ENCODE measurements at places on chromosomes 16 and 17.

- DNase-seq, result peak; percentile 89
Measured at GRCh38 chr17:82283208-82283749, 9.8 kb upstream of the CSNK1D start.

DNA sequence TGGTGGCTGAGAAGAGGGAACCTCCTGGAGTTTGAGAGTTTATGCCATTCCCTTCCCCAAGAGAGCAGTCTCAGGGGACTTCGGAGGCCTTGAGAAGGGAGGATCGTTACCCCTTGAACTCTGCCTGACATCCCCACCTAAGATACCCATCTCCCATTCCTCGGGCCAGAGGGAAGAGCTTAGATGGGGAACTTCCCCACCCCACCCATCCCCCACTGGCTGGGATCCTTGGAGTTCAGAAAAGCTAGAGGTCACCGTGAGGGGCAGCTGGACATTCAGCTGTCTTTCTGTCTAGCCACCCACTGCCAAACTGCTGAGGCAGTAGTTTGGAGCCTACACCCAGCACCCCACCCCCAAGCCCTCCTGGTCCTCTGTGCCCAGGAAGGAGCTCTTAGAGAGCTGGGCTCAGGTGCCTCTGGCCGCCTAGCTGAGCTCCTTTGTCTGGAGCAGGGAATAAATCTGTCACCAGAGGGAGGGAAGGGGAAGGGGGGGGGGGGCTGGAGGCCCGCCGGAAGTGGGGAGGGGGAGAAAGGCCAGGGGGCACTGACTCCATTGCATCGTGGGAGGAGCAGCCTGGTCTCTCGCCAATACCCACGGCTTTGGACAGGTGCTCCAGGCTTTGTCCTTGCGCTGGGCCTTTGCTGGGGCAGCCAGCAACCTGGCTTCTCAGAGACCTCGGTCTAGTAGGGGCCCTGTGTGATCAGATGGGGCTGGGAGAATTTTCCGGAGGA is 1.0 kb downstream of the HSD11B2 start:
- no peak for DNase-seq

GRCh38 chr17:903691-904481 is 75.7 kb downstream of the NXN start:
- no peak for DNase-seq

GRCh38 chr17:8091033-8091687 is 3.6 kb upstream of the ALOX12B start:
- no peak for DNase-seq

DNA sequence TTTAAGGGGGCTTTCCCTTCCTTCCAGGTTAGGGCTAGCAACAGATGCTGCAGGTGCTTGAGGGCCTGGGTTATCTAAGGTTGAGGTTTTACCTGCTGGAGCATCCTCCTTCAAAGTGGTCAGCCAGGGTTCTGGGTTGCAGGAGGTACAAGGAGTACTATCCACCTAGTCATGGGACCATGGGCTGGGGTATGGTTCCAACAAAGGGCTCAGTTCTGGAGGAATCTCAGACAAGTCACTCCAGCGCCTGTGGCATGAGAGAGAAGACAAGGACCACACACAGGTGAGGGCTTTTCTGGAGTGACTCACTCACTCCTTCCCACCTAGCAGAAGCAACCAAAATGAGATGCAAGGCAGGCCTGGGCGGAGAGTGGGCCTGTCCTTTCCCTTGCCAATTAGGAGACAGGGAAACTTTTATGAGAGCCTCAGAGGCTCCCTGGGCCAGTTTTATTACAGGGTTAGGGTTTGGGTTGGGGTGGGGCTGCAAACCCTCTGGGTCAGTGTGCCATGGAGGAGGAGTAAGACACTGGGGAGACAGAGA is 2.2 kb downstream of the MYO19 start:
- DNase-seq, result no peak

DNA sequence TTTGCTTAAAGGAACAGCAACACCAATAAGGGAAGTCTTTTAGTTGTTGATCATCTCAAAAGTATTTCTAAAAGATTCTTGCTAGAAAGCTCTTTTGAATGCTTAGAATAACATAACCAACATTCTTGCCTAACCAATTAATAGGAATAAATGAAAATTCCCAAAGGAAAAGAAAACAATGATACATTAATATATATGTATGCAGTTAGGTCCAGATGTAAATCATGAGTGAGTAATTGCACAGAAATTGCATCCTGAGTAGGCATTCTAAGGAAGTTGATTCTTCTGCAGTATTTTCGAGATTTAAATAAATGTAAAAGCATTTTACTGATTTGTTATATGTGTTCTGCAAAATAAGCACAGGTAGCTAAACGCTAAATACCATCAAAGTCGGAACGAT is 22.1 kb downstream of the COX10 start:
- DNase-seq, result no peak

- peak; percentile 36 for DNase-seq
Measured at GRCh38 chr17:1762901-1763898, 1.3 kb downstream of the SERPINF1 start.

DNA sequence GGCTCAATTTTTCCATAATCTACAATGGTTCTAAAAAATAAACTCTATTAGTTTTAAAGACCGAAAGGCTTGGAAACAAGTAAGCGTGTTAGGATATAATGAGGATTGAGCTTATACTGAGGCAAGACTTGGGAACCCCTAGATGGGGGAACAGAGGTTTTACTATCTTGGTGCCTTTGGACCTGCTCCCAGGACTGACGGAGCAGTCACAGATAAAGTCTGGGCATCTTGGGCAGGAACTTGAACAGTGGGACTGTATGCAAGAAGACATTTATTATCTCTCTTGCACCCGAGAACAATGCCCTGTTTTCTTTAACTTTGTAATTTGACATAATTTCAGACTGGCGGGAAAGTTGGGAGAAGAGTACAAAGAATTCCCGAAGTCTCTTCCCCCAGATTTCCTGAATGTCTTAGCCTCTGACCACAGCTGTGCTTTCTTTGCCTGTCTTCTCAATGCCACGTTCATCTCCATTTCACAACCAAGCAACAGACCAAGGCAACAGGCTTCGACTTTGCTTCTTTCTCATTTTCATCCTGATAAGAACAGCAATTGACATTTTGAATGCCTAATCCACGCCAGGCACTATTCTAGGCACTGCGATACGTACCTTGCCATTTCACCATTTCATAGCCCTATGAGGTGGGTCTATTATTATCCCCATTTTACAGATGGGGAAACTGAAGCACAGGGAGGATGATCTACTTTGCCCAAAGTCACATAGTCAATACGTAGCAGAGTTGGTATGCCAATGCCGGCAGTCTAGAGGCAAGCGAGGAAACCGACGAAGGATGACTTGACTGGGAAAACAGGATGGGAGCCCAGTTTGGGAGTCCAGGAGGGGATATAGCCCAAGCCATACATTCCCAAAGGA is 3.0 kb upstream of the IL4R start:
- DNase-seq, result no peak

DNA sequence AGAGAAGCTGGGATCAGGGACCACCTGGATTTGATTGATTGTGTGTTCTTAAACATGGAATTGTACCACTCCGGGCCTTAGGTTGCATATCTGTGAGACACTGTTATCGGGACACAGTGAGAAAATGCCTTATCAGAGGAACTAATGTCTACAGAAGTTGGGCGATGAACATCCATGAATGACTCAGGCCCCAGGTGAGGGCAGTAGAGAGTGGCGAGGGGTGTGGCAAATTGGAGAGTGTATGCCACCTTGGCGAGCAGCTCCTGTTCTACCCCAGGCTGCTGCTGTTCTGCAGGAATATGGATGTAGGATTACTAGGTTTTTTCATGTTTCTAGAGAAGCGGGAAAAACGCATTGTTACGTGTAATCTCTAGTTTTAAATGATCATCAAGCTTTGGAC is 38.8 kb downstream of the CLEC16A start:
- no peak for DNase-seq

DNA sequence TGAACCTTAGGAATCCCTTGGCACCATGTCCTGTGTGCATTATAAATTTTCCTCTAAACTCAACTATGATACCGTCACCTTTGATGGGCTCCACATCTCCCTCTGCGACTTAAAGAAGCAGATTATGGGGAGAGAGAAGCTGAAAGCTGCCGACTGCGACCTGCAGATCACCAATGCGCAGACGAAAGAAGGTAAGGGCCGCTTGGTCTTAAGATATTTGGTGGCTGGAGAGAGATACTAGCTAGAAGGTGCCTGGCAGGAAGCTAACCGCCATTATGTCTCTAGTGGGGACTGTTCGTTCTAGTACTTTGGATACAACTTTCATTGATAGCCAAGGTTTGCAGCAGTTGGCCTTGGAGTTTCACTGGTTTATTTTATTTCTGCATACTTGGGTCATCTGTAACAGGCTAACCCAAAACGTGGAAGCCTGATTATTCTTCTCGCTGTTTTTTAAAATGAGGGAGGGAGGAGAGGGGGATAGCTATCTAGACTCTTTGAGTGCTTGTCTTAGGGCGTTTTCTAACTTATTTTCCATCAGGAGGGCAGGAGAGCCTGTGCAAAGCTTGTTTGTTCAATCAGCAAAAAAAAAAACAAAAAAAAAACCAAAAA is 1.3 kb downstream of the RBBP6 start:
- no peak for DNase-seq

DNA sequence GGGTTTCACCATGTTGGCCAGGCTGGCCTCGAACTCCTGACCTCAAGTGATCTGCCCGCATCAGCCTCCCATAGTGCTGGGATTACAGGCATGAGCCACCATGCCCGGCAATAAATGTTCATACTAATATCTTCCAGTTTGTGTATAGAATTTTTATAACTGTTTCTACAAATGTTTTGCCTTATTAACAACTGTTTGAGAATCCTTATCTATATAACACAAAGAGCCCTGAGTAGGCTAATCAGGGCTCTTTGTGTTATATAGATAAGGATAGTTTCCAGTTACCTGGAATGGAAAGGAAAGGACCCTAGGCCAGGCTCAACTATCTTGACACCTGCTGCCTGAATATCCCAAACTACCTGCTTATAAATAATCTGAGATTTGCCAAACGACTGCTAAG is 16.9 kb downstream of the TERF2 start:
- no peak for DNase-seq

DNA sequence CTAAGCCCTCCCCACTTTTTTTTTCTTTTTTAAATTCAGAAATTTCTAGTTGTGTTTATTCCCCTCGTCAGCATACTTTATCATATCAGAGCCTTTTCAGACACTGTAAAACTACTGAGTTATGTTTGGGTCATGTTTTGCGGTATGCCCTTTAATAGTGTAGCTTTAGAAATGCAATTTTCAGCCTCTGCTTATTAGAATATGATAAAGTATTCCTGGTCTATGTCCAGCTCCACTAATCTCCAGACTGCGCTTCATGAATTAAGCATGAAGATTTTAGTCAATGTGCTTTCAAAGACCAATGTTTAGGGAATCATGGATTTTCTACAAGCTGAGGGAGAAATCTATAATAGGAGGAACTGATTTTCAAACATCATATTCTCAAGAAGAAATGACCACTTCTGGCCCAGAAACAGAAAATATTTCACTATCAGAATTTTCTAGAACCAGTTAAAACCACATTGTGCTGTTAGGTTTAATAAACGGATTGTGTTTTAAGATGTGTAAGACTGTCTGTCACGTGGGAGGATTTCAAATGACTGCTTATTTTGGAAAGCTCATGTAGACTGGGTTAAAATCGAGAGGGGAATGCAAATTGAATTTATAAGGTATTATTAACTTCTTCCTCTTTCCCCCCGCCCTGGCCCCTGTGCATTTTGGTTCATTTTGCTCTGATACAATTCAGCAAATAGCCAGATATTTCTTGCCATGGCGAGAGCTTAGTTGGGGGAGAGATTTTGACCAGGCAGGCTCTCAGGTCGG is 498.5 kb downstream of the WWOX start:
- no peak for DNase-seq

- DNase-seq, result no peak
Measured at GRCh38 chr16:5509336-5509735, 411.7 kb upstream of the EEF2KMT start.

GRCh38 chr17:71864755-71865154 is 256.1 kb upstream of the SOX9 start:
- DNase-seq, result no peak

- no peak for DNase-seq
Measured at GRCh38 chr16:70582280-70582978, 58.8 kb downstream of the SF3B3 start.

DNA sequence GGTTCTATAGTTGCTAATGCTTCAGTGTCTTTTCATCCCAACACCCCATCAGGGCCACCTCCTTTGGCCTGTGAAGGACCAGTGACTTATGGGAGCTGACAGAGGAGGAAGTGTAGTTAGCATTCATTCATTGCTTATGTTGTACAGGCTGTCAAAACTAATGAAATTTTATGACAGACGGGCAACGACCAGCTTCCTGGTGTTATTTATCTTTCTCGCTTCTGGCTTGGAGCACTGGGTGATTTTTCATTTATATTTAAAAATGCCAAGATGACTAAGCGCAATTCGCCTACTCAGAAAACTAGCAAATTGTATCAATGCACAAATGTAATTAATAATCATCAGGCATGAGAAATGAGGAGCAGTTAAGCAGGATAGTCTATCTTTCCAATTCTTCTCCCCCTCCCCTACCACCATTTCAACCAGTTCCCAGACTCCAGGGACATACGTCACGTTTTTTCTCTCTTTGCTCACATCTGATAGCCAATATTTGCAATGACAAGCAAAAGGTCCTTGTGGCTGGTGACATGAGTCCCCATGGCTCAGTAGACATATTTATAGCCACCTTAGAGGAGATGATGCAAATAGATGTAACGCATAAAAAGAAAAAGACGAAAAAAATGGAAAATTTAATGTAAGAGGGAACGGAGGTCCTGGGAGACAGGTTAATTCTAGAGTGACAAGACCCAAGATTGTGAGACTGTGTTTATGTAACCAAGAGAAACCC is 11.2 kb downstream of the CDRT15 start:
- DNase-seq, result no peak

- peak; percentile 57 for DNase-seq
Measured at GRCh38 chr16:70715860-70716357, 30.1 kb upstream of the MTSS2 start.

- DNase-seq, result no peak
Measured at GRCh38 chr17:57490890-57491289, 234.6 kb downstream of the MSI2 start.

GRCh38 chr17:81404558-81405165 is 9.4 kb downstream of the BAHCC1 start:
- DNase-seq, result no peak
